ENCODE measurements at places on chromosomes 11 and 22.

GRCh38 chr11:111982541-111983186 lies 42.5 kb upstream of the DLAT start:
- DNase-seq: no peak

GRCh38 chr11:72864702-72865655 lies 50.8 kb downstream of the ATG16L2 start:
- DNase-seq: no peak

DNA sequence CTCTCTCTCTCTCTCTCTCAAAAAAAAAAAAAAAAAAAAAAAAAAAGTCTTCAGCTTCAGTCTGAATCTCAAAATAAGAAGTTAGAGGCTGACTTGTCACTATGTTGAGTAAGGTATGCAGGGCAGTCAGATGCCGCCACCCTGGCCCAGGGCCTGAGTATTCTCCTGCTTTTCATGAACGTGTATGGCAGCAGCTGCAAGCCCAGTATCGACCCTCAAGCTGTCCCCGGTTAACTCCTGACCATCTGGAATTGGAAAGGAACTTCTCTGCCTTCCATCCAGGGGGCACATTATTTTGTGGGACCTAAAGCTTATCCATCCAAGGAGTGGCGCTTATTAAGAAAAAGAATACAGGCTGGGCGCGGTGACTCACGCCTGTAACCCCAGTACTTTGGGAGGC lies 11.4 kb downstream of the MRGPRD start:
- DNase-seq: no peak

- peak; percentile 83 for DNase-seq
Measured at GRCh38 chr11:113952070-113952469, 22.8 kb upstream of the HTR3A start.

- no peak for DNase-seq
Measured at GRCh38 chr11:134157451-134157850, 66.3 kb downstream of the NCAPD3 start.

DNA sequence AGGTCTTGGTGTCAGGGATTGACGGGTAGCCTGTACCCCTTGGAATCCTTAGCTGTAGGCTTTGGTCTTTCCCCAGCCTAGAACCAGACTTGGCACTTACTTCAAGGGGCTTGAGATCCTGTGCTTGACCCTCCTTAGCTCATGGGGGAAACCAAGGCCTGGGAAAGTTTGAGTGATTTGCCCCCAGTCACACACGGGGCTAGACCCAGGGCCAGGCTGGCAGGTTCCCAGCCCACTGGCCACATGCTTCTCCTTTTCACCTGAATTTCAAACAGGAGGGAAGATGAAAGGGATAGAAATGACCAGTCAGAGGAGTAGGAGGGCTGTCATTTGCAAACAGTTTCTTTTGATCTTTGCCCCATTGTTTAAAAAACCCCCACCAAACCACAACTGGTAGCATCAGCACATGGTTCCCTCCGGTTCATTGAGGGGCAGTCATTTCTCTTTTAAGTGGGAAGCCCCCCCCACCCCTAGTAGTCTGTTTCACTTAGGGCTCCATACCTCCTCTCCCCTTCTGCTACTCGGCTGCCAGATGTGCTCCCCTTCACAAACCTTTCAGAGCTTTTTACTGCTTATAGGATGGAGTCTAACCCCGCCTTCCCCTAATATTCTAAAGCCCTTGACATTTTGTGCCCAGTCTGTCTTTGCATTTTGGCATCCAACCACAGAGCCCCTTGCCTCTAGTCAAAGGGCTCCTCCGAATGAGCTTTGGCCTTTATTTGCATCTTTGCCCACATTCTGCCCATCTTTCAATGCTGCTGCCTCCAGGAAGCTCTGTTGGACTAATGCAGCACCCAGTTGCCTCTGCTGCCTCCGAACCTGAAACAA lies 37.6 kb downstream of the ZNRF3 start:
- no peak for DNase-seq

DNA sequence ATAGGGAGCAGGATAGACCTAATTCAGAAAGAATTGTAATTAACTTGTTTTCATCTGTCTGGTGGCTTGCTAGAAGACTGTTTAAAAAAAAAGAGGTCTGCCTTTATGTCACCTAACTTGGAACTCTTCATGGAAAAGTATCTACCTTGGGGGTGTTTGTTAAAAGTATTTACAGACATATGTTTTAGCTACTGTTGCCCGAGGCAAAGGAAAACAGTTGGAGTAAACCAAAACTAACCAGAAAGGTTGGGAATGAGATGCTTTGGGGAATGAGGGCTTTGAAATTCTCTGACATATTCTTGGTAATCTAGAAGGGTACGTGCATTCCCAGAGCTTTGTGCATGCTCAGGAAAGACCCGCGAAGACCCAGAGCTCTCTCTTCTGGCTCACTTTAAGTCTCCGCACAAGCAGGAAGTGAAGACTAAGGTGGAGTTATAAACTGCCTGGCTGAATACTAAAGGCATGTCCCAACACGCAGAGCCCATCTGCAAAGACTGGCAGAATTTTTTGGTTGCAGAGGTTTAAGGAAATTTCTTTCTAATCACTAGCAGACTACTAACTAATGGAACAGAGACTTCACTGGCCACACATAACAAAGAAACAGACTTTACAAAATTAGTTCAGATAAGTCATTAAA lies 33.2 kb downstream of the HIKESHI start:
- DNase-seq: no peak

DNA sequence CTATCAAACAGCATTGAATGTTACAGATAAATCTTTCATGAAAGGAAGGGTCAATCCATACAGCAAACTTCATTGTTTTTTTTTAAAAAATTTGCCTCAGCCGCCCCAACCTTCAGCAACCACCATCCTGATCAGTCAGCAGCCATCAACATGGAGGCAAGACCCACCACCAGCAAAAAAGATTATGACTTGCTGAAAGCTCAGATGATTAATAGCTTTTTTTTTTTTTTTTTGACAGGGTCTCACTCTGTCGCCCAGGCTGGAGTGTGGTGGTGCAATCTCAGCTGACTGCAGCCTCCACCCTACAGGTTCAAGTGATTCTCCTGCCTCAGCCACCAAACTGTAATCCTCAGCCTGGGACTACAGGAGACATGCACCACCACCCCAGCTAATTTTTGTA lies 18.0 kb upstream of the CD3E start:
- no peak for DNase-seq
